ENCODE measurements at places on chromosomes 7 and 10.

DNA sequence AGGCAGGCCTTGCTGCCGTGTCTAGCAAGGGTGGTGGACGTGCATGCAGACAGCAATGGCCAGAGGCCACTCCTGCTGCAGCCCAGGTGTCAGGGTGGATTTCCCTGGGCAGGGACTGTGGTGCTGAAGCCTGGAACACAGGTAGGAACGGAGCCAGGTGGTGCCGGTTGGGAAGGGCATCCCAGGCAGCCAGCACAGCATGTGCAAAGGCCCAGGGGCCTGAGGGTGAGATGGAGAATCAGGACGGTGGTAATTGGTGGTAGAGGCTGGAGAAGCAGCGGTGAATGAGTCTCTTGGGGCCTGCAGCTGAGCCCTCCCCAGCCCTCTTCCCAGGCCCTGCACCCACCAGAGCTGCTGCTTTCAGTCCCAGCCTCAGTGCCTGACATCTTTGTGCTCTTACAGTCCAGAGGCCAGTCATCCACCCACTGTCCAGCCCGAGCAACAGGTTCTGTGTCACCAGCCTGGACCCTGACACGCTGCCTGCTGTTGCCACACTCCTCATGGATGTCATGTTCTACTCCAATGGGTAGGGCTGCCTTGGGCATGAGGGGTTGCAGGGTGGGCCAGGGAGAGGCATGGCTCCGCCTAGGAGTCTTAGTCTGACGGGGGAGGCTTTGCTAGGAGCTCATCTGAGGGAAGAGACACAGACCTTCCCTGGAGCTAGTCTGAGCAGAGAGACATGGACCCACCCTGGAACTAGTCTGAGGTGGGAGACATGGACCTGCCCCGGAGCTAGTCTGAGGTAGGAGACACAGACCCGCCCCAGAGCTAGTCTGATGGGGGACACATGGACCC lies 54.3 kb downstream of the CASTOR2 start:
- no peak for ATAC-seq

GRCh38 chr7:150307904-150308303 lies 15.3 kb upstream of the LRRC61 start:
- no peak for ATAC-seq

DNA sequence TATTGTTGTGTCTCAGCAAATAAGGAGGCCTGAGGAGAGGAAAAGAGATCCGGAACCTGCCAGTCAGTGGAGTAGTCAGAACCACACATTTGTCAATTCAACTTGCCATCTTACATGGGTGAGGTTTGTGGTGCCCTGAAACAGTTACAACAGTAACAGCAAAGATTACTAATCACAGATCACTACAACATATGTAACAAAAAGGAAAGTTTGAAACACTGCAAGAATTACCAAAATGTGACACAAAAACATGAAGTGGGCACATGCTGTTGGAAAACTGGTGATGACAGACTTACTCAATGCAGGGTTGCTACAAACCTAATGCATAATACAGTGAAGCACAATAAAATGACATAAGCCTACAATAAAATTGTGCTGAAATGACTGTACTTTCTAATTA lies 89.4 kb downstream of the LRRN3 start:
- no peak for ATAC-seq

- ATAC-seq, result no peak
These were observed 29.3 kb upstream of the FOXL3 start for GRCh38 chr7:260441-261281.

GRCh38 chr10:28496481-28496961 lies 36.4 kb upstream of the WAC start:
- ATAC-seq, result no peak

DNA sequence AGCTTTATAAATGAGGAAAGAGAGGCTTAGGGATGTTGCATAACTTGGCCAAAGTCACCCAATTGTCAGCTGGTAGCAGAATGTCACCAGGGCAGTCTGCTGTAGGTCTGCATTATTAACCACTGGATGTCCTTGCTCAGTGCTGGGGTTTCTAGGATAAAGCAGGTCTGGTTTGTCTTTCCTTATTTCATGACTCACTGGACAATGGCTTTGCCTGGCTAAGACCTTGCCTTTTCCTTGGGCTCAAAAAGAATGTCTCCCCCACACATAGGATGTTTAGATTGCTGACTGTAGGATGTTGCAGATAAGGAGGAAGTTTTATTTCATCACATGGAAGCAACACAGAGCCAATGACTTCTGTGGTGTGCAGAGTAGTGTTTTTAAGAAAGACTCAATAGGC lies 29.4 kb downstream of the WDFY4 start:
- no peak for ATAC-seq

DNA sequence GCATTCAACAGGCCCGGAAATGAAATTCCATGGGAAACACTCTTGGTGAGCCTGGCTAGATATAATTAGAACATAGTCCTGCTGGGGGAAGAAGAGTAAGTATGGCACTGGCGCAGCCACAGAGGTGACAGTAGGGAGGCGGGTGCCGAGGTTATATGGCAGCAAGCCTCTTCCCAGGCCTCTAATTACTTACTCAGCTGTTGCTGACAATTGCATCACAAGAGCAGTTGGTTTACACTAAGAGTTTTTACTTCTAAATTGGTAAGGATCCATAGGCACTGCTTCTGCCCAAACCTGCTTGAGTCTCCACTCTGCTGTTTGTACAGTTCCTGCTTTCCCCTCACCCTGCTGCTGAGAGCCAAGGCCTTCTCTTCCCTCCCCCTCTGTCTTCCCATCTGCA lies 93.3 kb upstream of the DUSP5 start:
- no peak for ATAC-seq

GRCh38 chr10:62045765-62046521 lies 144.4 kb downstream of the ARID5B start:
- ATAC-seq, result no peak

DNA sequence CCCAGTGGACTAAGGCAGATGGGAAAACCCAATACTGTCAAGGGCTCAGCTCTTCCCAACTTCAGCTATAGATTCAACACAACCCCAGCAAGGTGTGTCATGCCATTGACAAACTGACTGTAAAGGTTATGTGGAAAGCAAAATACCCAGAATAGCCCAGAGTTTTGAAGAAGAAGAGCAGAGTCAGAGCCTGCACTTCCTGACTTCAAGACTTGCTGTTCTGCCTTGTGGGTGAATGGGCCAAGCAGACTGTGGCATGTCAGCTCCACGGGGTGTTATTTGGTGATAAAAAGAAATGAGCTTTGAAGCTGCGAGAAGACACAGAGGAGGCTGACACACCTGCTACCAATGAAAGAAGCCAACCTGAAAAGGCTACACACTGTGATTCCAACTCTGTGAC lies 89.7 kb downstream of the NKX6-2 start:
- no peak for ATAC-seq

- ATAC-seq, result no peak
These were observed 31.5 kb upstream of the NRP1 start for GRCh38 chr10:33365871-33366411.

DNA sequence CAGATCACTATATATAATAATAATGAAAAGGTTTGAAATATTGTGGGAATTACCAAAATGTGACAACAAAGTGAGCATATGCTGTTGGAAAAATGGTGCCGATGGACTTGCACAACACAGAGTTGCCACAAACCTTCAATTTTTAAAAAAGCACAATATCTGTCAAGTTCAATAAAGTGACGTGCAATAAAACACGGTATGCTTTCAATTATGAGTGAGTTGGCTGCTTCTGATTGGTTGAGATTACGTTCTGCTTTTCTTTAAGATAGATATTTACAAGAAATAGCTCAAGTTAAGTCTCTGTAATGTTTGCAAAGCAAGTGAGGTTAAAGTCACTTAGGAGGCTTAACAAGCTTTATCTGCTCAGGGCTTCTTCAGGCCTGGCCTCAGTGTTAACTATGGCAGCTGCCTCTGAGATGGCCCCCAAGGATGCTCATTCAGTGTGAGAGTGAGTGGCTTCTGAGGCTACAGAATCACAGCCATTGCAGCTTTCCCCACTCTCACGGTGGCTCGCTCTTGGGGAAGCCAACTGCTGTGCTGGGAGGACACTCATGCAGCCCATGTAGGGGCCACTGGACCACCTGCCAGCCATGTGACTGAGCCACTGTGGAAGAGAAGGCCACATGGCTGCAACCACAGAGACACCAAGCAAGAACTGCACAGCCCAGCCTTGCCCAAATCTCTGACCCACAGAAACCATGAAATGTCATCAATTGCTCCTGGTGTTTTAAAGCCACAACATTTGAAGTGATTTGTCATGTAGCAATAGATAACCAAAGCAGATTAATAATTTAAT lies 78.3 kb upstream of the TMEM72 start:
- ATAC-seq, result no peak

DNA sequence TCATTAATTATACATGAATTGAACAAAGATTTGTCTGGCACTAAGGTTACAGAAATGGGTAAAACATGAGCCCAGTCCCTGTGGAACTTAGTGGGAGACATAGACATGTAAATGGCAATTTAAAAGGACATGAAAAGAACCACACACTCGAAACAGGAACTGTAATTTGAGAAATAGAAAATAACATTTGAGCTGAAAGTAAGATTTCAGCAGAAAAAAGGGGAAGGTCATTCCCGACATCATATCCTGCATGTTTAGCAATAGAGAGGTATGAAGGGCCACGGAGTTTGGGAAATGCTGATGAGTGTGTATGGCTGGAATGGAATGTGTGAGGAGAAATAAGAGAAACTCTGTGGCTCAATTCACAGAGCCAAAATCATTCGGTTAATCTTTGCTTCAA lies 175.4 kb upstream of the AHR start:
- ATAC-seq, result peak; percentile 45

- no peak for ATAC-seq
These were observed 199.2 kb downstream of the IMMP2L start for GRCh38 chr7:111363099-111363498.

- ATAC-seq, result no peak
These were observed 776 bp upstream of the CALML3 start for GRCh38 chr10:5523796-5524574.

DNA sequence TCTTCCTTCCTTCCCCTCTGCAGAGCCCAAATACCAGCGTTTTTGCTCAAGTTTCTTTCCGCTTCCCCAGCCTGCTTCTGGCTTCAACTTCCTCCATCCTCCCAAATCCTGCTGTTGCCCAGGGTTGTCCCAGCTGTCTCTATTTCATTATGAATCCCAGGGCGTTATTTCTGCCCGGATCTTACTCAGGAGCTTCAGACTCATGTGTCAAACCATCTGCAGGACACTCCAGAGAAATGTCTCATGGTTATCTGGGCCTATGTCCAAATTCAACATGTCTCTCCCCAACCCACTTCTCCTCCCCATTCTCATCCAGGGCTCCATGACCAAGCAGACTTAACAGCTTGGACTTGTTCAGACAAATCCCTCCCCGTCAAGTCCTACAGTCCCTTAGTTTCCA lies 15.6 kb downstream of the ARHGAP22 start:
- ATAC-seq, result no peak

GRCh38 chr7:43220250-43220649 lies 107.8 kb downstream of the HECW1 start:
- ATAC-seq, result no peak

DNA sequence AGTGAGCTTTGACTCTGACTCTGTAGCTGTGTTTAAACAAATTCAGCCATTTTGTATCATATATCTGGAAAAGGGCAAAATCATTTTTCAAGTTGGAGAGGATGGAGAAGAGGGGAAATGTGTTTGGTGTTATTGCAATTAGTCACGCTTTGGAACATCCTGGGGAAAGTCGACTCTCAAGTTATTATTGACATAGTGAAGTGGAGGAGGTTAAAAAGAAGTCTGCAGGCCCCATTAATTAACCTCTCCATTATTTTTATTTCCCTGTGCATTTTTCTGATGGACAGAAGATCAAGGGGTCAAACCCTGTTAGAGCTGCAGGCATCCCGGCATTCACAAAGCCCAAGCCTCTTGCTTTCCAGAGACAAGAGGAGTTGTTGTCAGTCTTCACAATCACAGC lies 132.6 kb downstream of the TEX36 start:
- ATAC-seq, result no peak

- no peak for ATAC-seq
These were observed 604.0 kb downstream of the LRMDA start for GRCh38 chr10:76035206-76036110.

- no peak for ATAC-seq
These were observed 70.6 kb downstream of the MLLT10 start for GRCh38 chr10:21604651-21605050.

- no peak for ATAC-seq
These were observed 215.9 kb downstream of the GPR158 start for GRCh38 chr10:25390733-25391132.

GRCh38 chr10:46033602-46034011 lies 3.2 kb upstream of the NCOA4 start:
- no peak for ATAC-seq

GRCh38 chr7:41536122-41536872 lies 166.6 kb downstream of the INHBA start:
- ATAC-seq, result no peak

DNA sequence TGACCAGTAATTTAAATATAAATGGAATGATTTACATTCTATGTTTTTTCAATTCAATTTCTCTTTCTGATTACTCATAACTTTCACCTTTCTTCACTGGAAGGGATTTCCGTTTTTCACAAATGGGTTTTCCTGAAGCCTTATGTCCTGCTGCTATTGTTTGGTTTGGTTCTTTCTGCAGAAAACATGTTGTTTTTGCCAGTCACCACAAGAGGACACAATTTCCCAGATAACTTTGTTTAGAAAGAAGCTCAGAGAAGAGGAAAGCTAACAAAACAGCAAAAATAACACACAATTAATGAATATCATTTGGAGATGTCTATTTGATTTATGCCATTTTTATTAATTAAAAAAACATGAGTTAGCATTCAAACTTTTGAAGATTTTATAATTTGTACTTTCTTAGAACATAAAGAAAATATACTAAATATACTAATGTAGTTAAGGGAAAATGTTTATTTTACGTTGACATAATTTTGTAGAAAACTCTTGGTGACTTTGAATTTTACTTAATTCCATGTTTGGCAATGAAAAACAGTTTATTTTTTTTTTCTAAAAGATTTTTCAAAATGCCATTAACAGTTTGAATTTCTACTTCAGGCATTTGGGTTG lies 4.6 kb upstream of the TWIST1 start:
- no peak for ATAC-seq

GRCh38 chr7:114889646-114890285 lies 32.1 kb upstream of the MDFIC start:
- ATAC-seq, result peak; percentile 82

DNA sequence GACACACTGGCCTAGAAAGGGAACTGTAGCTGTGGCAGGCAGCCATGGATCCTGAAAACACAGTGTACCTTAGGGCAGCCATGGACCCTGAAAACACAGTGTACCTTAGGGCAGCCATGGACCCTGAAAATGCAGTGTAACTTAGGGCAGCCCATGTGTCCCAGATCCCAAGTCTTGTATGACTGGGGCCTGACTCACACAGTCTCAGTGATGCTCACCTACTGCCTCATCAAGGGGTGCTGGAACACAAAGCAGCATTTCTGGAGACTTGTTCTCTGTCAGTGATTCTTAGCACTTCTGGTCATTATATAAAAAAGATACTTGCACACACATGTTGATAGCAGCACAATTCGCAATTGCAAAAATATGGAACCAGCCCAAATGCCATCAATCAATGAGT lies 70.2 kb upstream of the LAMB4 start:
- no peak for ATAC-seq
